ENCODE measurements at places on chromosomes 2 and 18.

GRCh38 chr2:227228061-227228667 lies 63.7 kb downstream of the COL4A3 start:
- no peak for DNase-seq

DNA sequence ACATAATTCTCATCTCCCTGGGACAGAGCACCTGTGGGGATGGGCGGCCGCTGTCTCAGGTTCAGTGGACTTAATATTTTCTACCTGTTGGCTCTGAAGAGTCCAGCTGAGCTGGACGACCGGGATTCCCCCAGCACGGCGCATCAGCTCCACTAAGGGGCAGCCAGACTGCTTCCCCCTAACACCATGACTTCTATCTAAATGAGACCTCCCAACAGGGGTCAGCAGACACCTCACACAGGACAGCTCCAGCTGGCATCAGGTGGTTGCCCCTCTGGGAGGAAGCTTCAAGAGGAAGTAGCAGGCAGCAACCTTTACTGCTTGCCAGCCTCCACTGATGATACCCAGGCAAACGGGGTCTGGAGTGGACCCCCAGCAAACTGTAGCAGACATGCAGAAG lies 226.0 kb upstream of the DSEL start:
- no peak for DNase-seq

GRCh38 chr2:206211657-206212255 lies 52.1 kb downstream of the EEF1B2 start:
- peak; percentile 86 for DNase-seq

DNA sequence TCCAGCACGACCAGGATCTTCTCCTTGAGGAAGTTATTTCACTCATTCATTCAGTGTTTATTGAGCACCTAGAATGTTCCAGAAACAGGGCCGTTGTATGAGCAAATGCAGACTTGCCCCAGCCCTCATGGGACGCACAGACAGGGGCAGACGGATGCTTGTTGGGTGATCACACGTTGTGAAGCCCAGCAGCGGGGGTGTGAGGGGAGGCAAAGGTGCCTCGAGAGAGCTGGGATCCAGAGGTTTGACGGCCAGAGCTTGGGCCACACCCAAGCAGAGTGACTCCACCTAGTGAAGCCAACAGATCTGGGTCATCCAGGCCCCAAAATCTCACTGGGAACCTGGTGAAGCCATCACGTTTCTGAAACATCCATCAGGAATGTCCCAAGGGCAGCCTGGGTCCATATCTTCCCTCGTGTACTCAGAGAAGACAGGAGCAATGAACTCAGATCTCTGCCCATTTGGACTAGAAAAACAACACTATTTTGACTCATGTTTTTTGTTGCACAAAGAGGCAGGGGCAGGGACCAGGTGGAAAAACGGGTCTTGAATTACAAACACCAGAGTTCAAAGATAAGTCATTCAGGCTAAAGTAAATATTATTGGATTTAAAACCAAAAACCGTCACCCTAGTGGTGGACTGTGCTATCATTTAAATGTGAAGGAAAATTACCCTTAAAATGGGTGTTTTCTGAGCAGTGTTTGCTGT lies 54.9 kb upstream of the RBM44 start:
- peak; percentile 38 for DNase-seq

GRCh38 chr18:21444465-21445212 lies 155.9 kb downstream of the ESCO1 start:
- DNase-seq = peak; percentile 79

DNA sequence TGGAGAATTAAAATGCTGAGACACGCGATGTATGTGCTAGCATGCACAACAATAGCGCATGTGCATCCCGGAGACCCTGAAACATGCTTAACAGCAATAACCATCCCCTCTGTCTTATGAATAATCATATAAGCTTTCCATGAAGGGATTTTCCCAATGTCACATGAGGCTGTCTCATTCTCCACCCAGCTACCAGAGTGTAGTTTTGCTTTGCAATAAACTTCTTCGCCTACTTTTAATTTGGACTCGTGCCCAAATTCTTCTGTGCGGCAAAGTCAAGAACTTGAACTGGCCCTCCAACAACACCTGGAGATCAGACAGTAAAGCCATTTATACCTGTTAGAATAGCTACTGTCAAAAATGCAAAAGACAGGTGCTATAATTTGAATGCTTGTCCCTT lies 15.5 kb downstream of the LYG1 start:
- no peak for DNase-seq

GRCh38 chr2:102463160-102463559 lies 9.9 kb upstream of the SLC9A4 start:
- DNase-seq = no peak

- DNase-seq = no peak
Observed at GRCh38 chr2:111030260-111030891, 90.3 kb upstream of the BCL2L11 start.

DNA sequence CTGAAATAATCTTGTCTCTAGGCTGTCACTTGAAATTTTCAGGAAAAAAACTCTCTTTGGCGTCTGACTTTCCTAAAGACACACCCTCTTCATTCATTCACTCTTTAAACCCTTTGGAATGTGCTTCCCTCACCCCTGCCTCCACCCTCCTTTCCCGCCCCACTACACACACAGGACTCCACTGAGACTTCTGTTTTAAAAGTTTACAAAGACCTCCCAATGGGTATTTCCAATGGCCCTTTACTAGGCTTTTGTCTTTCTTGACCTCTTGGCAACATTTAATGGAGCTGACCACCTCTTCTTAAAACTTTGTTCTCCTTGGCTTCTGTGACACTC lies 96.1 kb downstream of the RBMS1 start:
- DNase-seq = peak; percentile 67

DNA sequence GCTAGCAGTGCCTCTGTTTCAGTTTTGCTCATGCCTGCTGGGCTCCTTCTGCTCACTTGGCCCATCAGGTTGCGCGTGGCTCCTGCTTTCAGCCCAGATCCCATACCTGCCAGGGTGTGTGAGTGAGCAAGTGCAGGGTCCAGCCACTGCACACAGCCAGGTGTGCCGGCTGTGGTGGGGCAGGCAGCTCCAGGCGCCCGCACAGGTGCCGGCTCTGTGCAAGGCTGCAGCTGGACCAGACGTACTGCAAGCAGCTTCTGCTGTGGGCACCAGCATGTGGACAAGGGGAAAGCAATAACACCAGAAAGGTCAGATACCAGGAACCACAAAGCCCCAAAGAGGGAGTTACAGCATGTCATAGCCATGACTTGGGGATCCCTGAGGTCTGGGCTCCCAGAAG lies 5.6 kb upstream of the PCARE start:
- no peak for DNase-seq

DNA sequence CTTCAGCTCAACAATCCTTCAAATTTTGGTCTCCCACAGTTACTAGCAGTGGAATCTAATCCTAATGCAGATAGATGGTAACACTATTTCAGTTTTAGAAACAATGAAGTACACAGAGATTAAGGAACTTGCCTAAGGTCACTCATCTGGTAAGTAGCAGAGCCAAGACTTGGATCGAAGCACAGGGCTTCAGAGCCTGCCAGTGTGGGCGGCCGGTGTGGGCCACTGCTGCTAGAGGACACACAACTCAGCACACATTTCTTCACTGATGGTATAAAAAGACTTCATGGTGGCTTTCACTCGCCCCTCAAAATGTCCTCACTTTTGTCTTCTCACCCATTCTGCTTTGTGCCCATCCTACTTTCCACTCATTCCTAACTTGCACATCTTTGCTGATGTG lies 11.1 kb downstream of the C2orf74 start:
- DNase-seq = no peak

- DNase-seq = no peak
Observed at GRCh38 chr18:77076111-77076510, 56.5 kb downstream of the MBP start.

- DNase-seq = no peak
Observed at GRCh38 chr2:127407091-127407490, 11.1 kb upstream of the PROC start.

GRCh38 chr2:48049371-48049770 lies 143.1 kb upstream of the FBXO11 start:
- no peak for DNase-seq

GRCh38 chr2:201975434-201975833 lies 58.2 kb upstream of the FZD7 start:
- DNase-seq = no peak

- no peak for DNase-seq
Observed at GRCh38 chr18:8620845-8621244, 11.6 kb downstream of the RAB12 start.

- no peak for DNase-seq
Observed at GRCh38 chr2:96903815-96904214, 33.9 kb upstream of the SEMA4C start.

DNA sequence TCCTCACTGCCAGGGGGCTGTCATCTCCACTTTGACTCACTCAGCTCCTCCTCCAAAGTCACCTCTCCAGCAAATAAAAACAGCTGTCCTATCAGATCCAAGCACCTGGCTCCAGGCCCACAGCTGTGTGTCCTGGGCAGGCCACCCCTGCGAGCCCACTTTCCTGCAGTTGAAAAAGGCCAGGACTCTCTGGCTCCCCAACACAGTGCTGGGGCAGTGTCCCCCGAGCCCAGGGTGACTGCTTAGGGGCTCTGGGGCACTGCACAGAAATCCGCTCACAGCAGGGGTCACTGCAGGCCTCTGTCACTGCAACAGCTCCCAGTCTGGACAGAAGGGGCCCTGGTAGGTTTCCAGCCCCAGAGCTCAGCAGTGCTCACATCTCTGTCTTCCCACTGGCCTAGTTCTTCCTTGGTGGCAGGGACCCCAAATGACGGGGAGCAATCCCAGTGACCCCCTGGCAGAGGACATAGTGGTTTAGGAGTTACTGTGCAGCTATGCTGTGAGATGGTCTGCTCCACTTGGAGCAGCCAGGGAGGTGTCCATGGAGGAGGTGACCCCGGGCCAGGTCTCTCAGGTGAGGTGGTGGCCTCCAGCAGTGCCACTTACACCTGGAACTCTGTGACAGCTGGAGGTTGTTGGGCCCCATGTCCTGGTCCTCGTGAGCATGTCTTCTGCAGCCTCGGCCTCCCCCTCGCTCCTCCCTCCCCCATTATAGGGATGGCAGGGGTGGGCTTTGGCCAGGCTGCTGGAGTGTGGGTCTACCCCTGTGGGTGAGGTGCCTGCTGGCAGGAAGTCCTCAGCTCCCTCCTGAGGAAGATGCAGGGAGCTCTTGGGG lies 35.5 kb downstream of the HS6ST1 start:
- no peak for DNase-seq

GRCh38 chr2:178315488-178315948 lies 121.2 kb downstream of the OSBPL6 start:
- no peak for DNase-seq

- DNase-seq = no peak
Observed at GRCh38 chr2:26574900-26575560, 66.1 kb downstream of the CIB4 start.
